ENCODE measurements at places on chromosomes 2 and 18.
A peak's percentile ranks its signal among the peaks of the same experiment; 100 is the strongest.

DNA sequence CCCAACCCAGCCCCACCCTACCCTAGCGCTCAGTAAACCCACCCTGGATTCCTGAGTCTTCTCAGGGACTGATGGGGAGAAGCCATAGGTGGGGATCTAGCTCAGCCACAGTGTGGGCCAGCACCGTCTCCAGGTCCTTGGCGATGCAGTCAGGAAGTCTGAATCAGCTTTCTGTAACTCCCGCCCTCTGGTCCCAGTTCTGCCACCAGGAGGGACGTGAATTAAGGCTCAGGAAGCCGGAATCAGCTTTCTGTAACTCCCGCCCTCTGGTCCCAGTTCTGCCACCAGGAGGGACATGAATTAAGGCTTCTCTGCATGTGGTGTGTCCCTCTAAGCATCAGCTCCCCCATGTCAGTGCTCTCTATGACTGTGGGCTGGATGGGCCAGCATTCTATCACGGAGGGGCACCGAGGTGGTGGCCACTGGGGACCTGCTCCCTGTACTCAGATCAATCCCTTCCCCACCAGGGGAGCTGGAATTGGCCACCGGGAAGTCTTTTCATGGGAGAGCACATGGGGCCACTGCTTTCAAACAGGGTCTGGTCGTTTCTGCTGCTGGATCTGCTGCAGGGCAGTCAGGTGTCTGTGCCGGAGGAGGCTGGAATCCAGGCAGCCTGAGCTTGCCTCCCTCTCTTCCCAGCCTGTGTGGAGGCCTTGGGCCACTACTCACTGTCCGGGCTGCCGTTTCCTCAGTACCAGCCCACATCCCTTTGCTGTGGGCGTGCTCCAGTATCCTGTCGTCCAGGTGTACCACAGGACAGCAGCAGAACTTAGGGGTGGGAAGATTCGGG lies 24.7 kb downstream of the ASB18 start:
- no peak for DNase-seq

DNA sequence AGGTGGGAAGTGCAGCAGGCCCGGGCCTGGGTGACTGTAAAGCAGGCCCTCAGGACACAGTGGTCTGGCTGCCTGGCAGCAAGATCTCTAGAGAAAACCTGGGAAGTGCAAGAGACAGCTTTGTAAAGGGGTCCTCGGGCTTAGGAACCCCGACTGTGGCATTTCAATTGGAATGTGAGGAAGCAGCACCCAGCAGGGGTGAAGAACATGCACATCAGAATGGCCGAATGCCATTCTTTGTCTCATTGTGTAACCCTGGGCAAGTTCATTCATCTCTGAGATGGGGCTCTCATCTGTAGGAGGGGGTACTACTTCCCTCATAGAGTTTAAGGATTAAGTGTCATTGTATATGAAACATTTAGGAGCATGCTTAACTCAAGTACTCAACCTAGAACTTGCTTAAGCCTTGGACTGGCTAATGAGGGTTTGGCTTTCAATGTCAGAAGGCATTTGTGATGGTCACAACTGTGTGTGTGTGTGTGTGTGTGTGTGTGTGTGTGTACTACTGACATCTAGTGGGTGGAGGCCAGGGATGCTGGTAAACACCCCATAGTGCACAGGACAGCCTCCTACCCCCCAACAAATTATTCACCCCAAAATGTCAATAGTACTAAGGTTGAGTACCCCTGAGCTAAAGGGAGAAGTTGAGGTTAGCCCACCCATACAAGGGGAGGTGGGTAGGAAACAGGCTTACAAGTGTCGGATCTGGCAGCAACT lies 29.3 kb downstream of the MEX3C start:
- no peak for DNase-seq

- no peak for DNase-seq
Observed at GRCh38 chr18:10131460-10132395, 217.9 kb downstream of the VAPA start.

DNA sequence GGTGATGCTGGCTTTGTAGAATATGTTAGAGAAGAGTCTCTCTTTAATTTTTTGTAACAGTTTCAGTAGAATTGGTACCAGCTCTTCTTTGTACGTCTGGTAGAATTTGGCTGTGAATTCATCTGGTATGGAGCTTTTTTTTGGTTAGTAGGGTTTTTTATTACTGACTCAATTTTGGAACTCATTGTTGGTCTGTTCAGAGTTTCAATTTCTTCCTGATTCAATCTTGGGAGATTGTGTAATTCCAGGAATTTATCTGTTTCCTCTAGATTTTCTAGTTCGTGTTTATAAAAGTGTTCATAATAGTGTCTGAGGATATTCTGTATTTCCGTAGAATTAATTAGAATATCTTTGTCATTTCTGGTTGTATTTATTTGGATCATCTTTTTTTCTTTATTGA lies 943.5 kb downstream of the TRIB2 start:
- no peak for DNase-seq

DNA sequence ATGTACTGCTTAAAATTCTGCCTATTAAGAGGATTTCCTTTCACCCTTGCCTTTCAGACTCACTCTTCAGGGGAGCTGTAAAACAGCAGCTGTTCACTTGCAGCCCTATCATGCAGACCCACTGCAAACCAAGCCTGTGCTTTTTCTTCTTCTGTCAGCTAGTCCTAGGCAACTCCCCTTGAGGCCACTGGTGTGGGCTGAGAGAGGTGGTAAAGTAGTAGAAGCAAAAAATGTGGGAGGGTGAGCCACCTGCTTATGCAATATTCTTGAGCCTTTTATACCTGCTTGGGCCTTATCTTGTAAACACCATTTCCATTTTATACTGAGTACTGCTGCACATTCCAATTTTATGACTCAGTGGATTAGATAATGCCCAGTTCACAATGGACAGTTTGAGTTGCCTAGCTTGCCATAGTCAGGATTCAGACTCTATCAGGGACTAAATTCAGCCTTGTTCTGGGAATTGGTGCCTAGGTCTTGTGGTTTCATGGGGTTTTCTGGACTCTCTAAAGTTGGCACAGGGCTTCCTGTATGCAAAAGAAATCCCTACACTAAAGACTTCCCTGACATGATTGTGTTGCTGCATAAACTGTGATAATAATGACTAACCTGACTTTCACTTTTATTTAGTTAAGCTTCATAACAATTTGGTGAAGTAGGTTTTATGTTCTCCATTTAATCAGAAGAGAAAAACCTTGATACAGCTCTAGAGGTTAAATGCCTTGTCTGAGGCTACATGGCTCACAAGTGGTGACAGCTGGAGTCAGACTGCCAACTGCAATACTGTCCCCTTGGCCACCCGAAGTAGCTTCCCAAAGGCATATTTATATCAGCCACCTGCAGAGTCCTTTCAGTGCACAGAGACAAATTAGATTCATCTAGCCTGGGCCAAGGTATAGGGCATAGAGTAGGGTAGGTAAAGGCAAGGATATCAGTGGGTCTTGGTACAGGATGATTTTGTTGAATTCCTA lies 47.4 kb upstream of the KDM3A start:
- DNase-seq, result peak; percentile 22

GRCh38 chr18:48962994-48963561 lies 12.3 kb upstream of the SMAD7 start:
- peak; percentile 30 for DNase-seq

DNA sequence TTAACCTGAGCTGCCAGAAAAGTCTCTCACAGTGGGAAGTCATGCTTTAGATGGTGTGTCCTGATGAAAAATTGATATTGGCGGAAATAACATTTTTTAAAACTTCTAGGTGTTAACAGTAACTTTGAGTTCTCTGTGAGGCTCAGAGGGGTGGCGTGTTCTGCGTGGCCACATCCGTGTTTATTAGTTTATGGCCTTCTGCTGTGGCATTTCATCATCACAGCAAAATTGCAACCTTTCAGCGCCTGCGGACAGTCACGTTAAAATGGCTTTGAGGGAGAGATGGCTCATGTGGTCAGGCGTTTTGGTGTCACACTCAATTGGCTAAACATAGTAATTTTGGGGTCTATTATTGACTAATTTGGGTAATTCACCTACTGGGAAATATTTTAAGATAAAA lies 42.4 kb downstream of the KLHL29 start:
- DNase-seq, result no peak

DNA sequence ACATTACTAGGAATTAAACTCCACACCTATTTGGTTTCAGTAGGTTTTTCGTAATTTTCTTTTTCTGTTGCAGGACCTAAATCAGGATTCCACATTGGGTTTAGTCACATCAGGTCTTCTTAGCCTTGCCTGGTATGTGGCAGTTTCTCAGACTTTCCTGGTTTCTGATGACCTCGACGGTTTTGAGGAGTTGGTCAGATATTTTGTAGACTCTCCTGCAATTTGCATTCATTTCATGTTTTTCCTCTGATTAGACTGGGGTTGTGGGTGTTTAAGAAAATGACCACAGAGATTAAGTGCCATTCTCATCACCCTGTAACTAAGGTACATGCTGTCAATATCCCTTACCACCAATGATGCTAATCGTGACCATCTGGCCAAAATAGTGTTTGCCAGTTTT lies 97.3 kb upstream of the ST6GAL2 start:
- DNase-seq, result no peak

- no peak for DNase-seq
Observed at GRCh38 chr2:164974221-164974620, 18.9 kb upstream of the SLC38A11 start.

- DNase-seq, result no peak
Observed at GRCh38 chr2:13652531-13653313, 936.0 kb downstream of the TRIB2 start.

DNA sequence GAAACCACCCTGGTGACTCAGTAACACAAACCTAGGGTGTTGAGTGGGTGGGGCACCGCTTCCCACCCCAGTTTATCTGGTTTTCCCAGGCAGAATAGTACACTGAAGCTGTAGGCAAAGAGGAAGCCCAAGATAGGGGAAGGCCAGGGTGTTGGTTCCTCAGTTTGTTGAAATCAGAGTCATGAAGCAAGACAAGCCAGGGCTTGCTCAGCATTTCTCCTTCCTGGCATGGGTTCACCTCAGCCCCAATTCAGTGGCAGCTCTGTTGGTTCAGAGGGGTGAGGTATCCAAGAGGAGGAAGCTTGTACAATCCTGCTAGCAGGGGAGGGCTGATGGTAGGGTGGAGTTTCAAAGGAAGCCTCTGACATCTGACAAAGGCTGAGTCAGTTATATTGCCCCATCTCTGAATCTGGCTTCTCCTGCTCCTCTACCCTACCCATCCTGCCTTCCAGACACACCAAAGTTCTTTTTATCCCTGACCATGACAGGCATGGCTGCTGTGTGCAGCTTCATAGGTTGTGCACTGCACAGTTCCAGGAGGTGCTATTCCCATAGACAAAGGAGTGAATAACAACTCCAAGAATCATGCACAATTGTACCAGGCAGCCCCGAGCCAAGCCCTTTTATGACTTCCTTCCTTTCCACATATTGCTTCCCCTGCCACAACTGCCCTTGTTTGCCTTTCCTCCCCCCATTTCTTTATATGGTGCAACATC lies 24.9 kb upstream of the RAB10 start:
- no peak for DNase-seq

- no peak for DNase-seq
Observed at GRCh38 chr2:224884188-224884587, 158.1 kb downstream of the DOCK10 start.
